ENCODE measurements at places on chromosomes 6 and 20.

GRCh38 chr6:31354864-31355582, 2.0 kb downstream of the HLA-B start:
- DNase-seq = no peak

DNA sequence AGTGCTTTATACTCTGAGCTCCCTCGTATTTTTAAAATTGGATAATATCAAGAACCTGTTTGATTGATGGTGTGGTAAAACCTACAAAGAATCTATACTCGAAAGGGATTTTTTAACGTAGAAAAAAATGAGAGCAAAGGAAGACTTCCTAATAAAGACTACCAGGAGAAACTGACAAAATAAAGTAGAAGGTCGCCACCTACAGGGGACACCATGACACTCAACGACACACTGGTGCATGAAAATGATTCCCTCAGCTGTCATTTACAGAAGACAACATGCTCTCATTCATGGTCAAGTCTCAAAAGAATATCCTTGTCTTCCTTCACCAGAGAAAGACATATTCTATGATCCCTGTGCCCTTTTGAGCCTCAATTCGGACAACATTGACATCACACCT, 10.1 kb upstream of the NHSL1 start:
- DNase-seq = no peak

- DNase-seq = peak; percentile 18
Measured at GRCh38 chr6:31194061-31194834, 23.8 kb upstream of the POU5F1 start.

DNA sequence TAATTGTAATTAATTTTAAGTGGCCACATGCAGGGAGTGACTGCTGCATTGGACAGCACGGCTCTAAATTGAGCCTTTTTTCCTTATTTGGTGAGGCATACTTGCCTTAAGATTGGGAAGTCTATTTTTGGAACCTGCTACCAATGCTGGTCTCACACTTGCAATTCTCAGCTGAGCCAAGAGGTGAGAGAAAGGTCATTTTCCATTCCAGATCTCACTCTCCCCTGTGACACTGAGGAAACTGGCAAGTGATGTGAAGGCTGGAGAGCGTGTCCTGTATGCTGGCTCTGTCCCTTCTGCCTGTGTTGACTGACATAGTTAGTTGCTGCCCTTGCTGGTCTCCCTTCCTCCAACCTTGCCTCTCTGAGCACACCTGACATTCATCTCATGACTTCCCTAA, 735 bp upstream of the MOG start:
- no peak for DNase-seq

- DNase-seq = no peak
Measured at GRCh38 chr6:81734081-81734480, 18.4 kb downstream of the TENT5A start.

DNA sequence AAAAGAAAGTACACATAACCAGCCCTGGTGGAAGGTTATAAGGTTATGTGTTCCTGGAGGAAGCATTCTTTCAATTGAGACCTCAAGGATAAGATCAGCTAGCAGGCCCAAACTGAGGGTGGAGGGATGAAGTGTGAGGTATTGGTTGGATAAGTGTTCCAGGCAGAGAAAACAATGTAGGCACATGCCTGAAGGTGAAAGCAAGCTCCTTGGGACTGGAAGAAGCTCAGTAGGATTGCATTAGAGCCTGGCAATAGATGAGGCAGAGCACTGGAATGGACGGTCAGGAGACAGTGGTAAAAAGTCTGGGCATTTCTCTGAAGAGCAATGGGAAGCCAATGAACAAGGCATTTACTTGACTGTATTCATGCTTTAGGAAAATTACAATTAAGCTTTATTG, 89.9 kb upstream of the SHLD1 start:
- no peak for DNase-seq

DNA sequence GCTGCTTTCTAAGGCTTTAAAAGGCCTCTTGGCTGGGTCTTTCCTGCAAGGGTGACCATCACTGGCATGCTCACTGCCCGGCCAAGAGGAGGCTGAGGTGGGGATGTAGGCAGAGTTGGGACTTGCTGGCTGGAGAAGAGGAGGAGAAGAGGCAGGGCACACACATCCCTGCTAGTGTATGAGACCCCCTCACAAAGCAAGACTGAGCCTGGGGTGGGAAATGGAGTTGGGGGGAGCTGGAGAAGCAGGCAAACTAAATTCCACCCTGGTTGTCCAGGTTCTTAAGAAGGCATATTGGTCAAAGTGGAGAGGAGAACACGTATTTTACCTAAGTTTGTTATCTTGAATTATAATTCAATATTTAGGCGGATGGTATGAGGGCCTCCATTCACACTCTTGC, 1.7 kb upstream of the KIZ start:
- no peak for DNase-seq

DNA sequence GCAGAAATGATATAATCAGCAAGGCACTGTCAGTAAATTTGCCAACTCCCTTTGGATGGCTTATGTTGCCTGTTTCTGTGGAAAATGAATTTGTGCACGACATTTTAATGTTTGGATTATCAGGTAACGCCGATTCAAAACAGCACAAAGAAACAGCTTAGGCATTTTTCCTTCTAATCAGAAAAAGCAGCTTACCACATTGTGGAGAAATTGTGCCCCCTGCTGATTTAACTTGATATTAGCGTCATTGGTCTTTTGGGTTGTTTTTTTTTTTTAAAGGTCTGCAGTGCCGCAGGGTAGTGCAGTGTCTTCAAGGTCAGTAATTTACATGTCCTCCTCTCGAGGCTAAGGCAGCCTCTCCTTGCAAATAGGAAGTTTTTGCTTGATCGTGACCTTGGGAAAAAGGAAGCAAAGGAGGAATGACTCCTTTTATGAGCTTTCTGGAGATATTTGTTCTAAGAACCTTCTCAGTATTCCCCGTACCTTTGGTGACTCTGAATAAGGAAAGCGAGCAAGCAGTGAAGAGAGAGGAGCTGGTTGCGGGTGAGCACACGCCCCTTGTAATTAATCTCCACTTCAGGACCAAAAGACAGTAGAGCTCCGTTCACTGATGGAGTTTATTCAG, 79.1 kb downstream of the ELOVL4 start:
- no peak for DNase-seq

- DNase-seq = no peak
Measured at GRCh38 chr6:112665815-112666214, 318.7 kb downstream of the RFPL4B start.

DNA sequence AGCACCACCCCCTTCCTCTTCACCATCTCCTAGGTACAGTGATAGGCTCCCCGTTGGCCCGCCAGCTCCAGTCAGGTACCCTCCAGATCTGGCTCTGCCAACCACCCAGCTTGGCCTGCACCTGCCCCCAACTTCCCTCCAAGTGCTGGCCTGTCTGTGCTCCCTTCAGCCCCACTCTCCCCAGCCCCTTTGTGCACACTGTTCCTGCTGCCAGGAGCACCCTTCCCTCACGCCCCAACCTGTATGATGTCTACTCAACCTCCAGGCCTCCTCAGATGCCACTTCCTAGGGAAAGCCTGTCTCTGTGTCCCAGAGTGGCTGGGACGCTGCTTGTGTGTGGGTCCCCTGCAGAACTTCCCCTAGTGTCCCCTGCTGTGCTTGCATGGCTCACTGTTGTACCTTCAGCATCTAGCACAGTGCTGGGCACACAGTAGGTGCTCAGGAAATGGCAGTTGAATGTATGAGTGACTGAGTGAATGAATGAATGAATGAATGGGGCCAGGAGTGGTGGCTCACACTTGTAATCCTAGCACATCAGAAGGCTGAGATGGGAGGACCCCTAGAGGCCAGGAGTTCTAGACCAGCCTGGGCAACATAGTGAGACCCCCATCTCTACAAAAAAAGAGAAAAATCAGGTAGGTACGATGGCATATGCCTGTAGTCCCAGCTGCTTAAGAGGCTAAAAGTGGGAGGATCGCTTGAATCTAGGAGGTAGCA, 3.0 kb downstream of the ZBP1 start:
- DNase-seq = no peak

DNA sequence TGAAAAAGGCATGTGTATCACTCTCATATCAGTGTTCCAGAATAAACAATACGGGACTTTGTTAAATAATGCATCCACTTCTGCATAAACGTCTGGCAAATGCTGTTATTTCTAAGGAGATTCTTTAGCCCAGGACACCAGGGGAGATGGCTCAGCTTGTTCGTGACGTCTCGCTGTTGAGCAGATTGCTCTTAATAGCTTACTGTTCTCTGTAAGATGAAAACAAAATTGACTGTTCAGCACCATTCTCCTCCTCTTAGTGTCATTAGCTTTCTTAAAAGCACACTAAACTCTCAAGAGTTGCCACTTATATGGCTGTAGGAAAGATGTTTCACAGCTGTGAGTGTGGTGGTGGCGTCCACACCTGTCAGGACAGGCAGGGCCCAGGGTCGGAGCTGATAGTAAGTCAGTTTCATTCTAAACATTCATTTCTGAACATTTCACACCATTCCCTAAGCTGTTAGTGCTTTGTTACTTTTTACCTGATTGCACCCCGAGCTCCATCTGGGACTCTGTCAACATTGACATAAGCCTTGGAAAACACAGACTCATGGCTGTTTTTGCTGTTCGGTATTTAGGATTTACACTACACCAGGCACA, 132.1 kb downstream of the ZDHHC14 start:
- no peak for DNase-seq

GRCh38 chr6:118659513-118660217, 8.3 kb upstream of the CEP85L start:
- no peak for DNase-seq

GRCh38 chr6:34517966-34518365, 38.2 kb downstream of the SPDEF start:
- no peak for DNase-seq

DNA sequence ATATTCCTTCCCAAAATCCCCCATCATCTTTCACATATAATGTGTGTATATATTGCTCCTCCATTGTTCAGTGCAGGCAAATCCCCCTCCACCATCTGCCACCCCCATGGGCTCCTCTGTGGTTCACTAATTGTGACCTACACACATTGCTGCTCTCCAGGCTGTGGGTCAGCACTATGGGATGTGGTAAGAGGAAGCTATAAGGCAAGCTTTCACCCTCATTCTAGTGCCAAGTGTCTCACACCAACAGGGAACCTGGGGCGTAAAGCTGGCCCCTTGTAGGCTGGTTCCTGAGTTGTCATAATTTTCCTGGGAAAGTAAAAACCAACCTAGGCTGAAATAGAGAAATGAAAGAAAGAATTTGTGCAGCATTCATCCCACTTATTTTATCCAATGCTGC, 16.8 kb downstream of the FKBP1A start:
- no peak for DNase-seq

- no peak for DNase-seq
Measured at GRCh38 chr6:82076916-82077315, 170.6 kb downstream of the IBTK start.

DNA sequence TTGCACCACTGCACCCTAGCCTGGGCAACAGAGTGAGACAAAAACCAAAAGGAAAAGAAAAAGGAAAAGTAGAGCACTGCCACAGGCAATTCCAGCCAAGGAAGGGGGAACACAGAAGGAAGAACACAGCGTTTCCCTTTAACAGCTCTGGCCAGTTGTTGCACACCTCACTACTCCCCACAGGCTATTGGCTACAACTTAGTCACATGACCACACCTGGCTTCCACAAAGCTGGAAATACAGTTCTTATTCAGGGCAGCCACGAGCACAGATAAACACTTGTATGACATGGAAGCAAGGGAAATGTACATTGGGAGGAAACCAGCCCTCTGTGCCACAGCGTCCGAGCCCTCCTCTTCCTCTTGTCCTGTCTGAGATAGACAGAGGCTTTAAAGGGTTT, 249.0 kb upstream of the JARID2 start:
- no peak for DNase-seq

- DNase-seq = peak; percentile 91
Measured at GRCh38 chr20:35619196-35620095, 3.8 kb downstream of the SPAG4 start.

DNA sequence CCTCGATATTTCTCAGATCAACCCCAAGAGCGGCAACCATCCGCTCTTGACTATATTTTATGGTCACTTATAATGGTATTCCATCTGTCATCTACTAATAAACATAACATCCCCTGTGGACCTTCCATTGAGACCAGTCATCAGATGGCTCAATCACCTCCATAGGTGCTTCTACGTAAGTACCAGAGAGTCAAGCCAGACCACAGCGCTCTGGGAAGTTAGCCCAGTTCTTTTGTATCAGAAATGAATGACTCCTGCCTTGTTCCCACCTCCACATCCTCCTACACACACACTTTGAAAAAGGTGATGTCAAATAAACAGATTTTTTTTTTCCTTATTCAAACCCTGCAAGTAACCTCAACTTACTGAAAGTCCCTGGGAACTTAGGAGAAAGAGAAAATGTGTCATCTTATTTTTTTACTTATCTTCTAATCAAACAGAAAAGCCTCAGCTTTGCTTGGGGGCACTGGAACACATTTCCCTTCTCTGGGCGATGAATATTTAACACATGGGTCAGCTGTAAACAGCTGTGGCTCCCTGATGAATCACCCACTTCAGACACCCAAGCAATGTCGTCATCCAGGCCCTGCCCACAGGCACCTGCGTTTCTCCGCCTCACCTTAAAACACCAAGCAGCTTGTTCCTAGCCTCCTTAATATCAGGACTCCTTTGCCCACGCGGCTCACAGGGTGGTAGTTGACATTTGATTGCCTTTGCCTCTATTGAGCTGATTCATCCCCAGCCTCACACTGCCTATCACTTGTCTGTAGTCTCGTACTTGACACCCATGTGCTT, 121.4 kb upstream of the LY86 start:
- DNase-seq = no peak

GRCh38 chr6:142854589-142855488, 90.1 kb downstream of the HIVEP2 start:
- no peak for DNase-seq

DNA sequence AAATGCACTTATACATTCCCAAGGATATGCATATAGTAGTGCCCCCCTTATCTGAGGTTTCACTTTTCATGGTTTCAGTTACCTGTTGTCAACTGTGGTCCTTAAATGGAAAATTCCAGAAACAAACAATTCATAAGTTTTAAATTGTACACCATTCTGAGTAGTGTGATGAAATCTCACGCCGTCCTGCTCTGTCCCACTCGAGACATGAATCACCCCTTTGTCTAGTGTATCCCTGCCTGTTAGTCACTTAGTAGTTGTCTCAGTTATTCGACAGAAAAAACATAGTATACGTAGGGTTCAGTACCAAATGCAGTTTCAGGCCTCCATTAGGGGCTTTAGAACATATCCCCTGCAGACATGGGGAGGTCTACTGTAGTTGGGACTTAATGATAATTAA, 57.0 kb downstream of the MAP1LC3A start:
- no peak for DNase-seq

DNA sequence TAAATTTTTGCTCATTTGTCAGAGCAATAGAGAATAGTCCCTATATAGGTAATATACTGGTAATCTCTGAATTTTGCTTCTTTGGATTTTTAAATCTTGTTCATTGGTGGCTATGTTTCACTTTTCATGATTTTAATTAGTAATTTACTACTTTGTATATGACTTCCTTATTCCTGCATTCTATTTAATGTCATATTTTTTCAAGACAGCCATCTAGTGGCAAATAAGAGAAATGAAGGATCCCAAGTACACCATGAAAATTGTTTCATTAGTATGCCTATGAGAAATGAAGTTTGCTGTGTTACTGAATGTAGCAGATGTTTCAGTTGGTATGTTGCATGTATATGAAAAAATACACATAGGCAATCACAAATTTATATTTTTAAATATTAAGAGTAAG, 82.4 kb downstream of the ZNF292 start:
- no peak for DNase-seq

GRCh38 chr6:155004017-155004416, 8.9 kb downstream of the TIAM2 start:
- no peak for DNase-seq

- DNase-seq = no peak
Measured at GRCh38 chr6:91276315-91276714, 689.4 kb upstream of the MAP3K7 start.

Measured in activated CD8-positive, alpha-beta memory T cell treated with anti-CD3 and anti-CD28 coated beads, Interleukin-2, amount 50 U/mL, for 48 hours (primary cell).